ENCODE measurements at places on chromosomes 11 and 22.

DNA sequence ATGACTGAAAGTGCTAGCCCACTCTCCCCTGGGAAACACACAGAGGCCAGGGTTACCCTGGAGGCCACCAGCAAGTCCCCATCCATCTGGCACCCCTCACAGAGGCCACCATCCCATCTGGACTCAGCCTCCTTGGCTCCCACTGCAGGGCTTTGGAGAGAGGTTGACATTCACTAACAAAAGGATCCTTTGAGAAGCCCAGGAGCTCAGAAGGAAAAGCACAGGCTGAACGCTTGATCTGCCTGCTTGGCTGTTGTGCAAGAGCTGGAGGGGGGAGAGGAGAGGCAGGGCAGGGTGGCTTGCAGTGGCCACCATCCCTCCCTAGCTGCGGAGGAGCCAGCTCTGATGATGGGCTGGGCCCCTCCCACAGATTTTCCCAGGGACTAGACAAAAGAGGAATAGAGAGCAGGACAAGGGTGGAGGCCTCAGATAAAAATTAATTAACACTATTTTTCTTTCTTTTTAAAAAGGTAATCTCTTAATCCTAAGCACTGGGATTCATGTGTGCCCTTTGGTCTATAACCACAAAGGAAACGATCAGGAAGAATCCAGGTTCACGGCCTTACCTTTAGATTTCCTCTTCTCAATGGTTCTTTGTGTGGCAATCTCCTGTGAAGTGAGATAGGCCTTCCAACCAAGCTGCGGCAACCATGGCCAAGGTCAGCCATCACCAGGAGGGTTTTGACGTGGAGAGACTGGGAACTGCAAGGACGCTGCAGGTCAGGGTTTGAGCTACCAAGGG lies 154.7 kb downstream of the BARX2 start:
- no peak for DNase-seq

DNA sequence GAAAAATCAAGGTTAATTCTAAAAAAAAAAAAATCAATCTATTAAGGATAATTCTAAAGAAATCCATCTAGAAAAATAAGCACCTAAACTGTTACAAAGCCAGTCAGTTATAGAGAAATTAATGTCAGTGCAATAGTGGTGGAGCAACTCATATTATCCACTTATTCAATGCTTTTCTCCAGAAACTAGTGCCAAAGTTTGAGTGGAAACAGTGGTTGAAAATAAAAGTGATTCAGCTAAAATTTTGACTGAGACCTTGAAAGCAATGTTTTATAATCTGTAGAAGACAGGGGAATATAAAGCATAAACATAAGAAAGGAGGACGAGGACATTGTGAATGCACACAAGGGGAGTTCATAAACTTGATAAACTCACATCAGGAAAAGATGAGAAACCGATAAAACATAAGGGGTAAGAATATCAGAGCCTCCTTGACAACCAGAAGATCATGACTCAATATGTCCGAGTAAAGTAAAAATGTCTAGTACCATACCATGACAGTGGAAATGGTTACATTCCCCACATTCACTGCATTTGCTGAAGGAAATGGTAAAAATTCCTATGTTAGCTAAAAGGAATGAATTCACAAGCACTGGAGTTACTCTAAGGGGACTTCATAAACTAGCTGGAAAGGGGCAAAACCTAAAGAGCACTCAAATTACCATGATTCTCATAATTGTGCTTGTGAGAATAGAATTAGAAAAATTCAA lies 58.7 kb upstream of the SLC5A12 start:
- DNase-seq = no peak

DNA sequence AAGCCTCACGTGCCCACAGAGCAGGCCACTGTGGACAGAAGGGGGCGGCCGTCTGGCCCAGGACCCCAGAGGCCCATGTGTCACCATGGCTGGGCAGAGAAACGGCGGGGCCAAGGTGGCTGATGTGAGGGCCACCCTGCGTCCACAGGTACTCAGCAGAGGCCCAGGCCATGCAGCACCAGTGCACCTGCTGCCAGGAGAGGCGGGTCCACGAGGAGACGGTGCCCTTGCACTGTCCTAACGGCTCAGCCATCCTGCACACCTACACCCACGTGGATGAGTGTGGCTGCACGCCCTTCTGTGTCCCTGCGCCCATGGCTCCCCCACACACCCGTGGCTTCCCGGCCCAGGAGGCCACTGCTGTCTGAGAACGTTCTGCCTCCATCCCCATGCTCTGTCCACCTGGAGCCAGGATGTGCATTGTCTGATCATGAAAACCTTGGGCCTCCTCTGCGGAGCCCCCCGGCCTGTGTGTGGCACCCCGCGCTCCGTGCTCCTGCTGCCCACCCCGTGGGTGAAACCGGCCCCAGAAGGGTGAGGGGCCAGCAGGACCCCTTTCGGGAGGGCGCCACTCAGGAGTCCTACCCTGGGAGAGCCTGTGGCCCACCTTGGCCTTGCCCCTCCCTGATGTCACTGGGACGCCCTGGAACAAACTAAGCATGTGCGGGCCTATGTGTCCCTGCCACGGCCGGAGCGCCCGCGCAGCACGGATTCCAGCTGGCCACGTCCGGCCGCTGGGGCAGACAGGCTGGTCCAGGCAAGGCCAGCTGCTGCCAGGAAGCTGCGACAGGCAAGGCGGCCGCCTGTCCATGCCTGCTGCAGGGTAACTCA lies 38.6 kb downstream of the MUC5B start:
- DNase-seq = no peak

GRCh38 chr22:22944268-22944985 lies 56.8 kb downstream of the IGLL5 start:
- DNase-seq = no peak

DNA sequence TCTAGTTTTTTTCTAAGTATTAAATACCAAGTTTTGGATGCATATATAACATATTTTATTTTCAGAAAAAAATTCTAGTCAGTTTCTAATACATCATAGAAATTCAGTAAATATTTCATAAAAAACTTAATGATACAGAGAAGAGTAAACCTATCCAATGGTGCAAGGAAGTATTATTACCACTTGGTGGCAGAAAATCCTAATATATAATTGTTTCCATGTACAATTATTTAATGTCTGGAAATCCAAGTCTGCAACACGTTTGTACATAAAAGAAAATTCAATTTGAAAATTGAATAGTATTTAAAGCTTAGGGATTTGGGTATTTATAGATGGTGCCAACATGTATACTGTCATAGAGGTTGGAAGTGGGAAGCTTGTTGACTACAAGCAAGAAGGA lies 127.0 kb downstream of the TRPC6 start:
- no peak for DNase-seq

DNA sequence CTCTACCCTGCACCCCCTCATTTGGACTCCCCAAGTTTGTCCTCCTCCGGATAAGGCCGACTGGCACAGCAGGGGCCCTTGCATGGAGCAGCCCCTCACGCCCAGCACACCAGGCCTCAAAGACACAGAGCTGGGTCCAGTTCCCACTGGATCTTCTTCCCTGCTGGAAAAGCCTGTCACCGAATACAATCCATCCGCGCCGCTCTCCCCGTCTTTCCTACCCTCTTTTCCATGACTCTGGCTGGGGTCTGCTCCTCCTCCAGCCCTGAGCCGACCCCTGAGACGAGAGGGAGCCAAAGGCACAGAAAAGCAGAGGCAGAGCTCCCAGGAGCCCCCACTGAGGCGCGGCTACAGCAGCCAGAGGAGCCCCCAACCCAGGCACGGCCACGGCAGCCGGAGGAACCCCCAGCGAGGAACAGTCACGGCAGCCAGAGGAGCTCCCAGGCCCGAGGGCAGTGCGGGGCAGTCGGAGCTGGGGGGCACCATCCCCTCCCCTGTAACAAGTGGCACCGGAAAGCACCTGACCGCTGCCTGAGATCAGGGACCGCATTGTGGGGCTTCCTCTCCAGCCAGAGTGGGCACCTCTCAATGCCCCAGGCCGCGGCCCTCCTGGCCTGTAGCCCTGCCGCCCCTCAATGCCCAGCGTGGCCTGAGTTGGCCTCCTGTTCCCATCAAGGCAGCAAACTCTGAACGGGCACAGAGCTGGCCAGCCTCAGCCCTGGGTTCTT lies 12.0 kb downstream of the ALG12 start:
- DNase-seq = no peak

DNA sequence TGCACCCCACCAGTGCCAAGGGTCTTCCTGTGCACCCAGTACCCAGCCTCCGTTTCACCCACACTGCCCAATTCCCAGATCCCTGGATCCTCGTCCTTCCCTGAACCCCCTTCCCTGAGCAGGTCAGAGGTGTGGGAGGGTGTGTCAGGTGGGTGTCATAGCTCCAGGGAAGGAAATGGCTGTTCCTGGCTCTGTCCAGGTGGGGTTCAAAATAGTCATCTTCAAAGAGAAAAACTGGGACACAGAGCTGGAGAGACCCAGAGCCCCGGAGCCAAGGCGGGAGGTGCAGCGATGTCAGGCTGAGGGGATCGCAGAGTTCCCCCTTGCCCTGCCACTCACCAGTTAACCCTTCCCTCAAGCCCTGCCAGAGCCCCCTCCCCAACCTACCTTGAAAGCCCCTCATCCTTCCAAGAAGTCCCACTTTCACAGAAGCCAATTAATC lies 698 bp downstream of the C1QTNF4 start:
- no peak for DNase-seq

GRCh38 chr11:39617971-39618370 lies 1841.5 kb downstream of the LRRC4C start:
- DNase-seq = no peak

DNA sequence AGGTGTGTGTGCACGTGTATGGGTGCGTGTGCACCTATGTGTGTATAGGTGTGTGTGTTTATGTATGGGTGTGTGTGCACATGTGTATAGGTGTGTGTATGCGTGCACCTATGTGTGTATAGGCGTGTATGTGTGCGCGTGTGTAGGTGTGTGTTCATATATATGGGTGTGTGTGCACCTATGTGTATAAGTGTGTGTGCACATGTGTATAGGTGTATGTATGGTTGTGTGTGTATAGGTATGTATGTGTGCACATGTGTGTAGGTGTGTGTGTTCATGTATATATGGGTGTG lies 26.9 kb downstream of the KCNQ1 start:
- no peak for DNase-seq

GRCh38 chr22:23218867-23219251 lies 38.5 kb downstream of the BCR start:
- DNase-seq = no peak

DNA sequence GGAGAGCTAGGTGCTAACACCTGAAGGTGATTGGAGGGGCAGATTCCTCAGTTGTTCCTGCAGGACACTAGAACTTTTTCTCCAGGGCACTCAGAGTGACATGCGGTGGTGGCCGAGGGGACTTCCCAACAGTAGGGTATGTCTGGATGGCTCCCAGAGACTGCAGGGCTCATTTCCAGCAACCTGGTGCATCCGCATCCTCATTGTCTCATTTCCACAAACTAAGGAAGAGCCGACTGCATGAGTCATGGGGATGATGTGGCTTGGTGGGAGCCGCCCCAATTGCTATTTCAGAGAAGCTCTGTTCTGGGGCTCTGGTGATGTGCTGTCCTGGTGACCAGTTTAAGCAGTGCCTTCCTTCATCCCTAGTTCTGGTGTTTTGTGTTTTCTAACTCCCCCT lies 2.8 kb upstream of the ROBO4 start:
- no peak for DNase-seq

DNA sequence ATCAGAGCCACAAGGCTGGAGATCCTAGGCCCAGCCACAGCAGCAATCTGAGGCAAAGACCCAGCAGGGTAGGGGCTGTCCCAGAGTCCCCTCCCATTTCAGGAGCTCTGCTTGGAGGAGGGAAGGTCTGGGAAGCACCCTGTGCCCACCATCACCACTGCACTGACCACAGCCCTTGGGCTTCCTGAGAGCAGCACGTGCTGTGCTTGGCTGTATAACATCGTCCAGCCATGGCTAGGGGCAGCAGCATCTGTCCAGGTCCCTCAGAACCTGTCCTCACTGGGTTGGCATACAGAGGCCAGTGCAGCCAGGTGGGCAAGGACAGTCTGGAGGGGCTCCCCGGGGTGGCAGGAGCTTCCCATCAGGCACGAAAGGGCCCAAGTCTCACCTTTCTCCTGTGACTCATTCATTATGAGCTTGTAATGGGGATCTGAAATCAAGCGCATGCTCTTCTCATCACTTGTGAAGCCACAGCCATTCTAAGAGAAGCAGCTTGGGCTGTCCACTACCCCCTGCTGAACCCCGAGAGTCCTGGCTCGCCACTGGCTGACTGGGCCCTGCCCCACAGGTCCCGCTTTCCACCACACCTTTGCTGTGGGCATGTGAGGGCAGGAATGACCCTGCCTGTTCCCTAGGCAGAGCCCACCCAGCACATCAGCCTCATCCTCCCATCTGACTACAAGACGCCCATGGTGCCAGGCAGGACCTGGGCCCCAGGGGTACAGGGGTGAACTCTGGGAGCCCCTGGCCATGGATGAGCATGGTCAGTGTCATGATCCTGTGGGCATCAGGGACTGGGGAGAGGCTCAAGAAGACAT lies 83.3 kb downstream of the MED15 start:
- DNase-seq = no peak

DNA sequence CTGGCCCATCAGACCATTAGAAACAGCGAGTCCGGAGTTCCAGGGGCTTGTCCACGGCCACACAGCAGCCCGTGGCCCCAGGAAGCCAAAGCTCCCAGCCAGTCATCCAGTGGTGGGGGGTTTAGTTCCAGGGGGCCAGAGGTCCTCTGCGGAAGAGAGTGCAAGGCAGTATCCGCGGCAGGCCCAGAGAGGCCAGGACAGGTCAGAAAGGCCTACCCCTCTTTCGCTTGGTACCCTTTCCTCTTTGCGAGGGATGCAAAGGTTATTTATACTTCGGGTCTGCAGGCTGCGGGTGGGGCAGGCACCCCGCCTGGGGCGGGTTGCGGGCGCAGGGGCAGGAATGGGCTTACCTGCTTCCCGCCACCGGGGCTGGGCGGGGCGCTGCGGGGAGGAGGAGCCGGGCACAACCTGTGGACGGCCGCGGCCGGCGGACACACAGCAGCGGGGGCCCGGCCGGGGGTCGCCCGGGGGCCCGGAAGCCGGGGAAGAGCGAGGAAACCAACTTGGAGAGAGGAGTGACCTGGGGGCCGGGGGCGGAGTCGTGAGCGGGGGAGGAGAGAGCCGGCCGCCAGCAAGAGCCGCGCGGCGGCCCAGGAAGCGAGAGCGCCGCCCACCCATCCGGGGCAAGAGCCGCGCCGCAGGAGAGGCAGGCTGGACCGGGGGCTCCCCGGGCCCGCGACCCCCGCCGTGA lies at the start of gene SH3BP1:
SH3BP1 (plus strand) TSS at position 600 of the 691 bp plus-strand sequence. CDS start 119 bp downstream, outside the sequence.
- DNase-seq = no peak

- no peak for DNase-seq
These were observed 5.0 kb downstream of the DGKZ start for GRCh38 chr11:46352063-46352841.

- DNase-seq = no peak
These were observed 1315.8 kb downstream of the BRD1 start for GRCh38 chr22:48511781-48512327.

- DNase-seq = no peak
These were observed 18.3 kb downstream of the AMPD3 start for GRCh38 chr11:10473371-10473770.

All from stimulated activated CD4-positive, alpha-beta T cell treated with anti-CD3 and anti-CD28 coated beads, TNF-alpha, amount 100 ng/mL, for 24 hours (primary cell).